Body of pancreas (tissue), 4 donors: ENCODE measurements at places on chromosomes 7 and 10. TPM values are rescaled to one million over a fixed set of nuclear protein-coding genes. Genes with fewer than 3 reads are reported as not detected.

DNA sequence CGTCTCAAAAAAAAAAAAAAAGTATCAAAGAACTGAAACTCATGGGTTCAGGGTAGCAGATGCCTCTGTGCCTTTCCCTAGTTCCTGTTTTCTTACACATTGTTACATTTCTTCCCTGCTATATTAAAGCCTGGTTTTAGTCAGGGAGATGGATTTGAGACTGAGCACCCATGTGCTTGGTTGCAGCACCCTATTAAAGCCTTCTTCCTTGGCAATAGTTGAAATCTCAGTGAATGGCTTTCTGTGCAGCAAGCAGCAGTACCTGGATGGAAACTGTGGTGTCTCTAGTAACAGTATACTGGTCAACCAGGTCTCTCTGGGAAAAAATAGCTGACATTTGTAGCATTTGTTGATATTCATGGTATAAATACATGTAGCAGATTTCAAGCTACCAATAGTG lies 331.1 kb downstream of the ANKRD30A start:
- no peaks in the 10 kb centered on the region for H3K27me3 ChIP-seq
- H3K36me3 ChIP-seq: no peaks in the 10 kb centered on the region
- DNase-seq: no peak
- H3K27ac ChIP-seq: no peak overlapping the region
- H3K4me3 ChIP-seq: no peak overlapping the region
- H3K4me1 ChIP-seq: no peaks in the 10 kb centered on the region

DNA sequence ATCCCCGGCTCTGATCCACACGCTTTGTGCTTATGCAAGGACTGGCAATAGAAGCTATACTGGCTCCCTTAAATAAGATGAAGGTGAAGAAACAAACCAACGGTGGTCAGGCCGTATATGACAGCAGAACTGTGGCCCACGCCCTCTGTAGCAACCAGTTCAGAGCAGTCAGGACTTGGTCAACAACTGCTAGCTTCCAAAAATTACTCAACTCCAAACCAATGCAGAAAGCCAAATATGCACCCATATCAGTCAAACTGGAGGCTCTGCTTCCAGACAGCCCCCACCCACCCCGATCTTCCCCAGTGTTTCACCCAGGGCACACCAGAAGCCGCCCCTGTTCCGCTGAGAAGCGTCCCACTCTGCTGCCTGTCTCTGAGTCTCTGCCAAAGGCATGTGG lies 222.3 kb upstream of the MGMT start:
- H3K27ac ChIP-seq: no peak overlapping the region
- DNase-seq: no peak
- H3K27me3 ChIP-seq: no peaks in the 10 kb centered on the region
- no peaks in the 10 kb centered on the region for H3K36me3 ChIP-seq

GRCh38 chr7:103093429-103093828 lies 18.5 kb downstream of the ARMC10 start:
- H3K36me3 ChIP-seq: peaks cover 2% of the 10 kb centered on the region
- H3K4me3 ChIP-seq: no peak overlapping the region
- H3K27ac ChIP-seq: no peak overlapping the region
- H3K4me1 ChIP-seq: no peaks in the 10 kb centered on the region

DNA sequence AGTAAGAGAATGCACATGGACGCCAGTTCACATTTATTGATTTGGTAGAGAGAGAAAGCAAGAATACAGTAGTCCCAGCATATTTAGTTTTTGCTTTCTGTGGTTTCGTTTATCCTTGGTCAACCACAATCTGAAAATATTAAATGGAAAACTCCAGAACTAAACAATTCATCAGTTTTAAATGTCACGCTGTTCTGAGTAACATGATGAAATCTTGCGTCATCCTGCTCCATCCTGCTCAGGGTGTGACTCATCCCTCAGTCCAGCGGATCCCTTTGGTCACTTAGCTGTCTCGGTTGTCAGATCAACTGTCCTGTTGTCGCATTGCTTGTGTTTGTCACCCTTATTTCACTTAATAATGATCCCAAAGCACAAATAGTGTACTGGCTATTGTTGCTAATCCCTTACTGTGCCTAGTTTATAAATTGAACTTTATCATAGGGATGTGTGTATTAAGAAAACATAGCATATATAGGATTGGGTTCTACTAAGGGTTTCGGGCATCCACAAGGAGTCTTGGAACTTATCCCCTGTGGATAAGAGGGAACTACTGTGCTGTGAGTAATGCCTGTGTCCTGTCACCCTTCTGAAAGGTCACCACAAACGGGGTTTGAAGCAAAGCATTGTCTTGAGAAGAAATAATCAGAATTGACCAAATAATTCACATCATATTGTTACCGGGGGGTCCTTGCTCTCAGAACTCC lies 73.6 kb downstream of the OTUD1 start:
- no peak for DNase-seq
- H3K36me3 ChIP-seq: no peaks in the 10 kb centered on the region
- H3K27ac ChIP-seq: no peak overlapping the region
- no peaks in the 10 kb centered on the region for H3K4me1 ChIP-seq
- no peak overlapping the region for H3K4me3 ChIP-seq

- peaks cover 20% of the 10 kb centered on the region for H3K4me1 ChIP-seq
- H3K27me3 ChIP-seq: peaks cover 11% of the 10 kb centered on the region
- DNase-seq: no peak
- H3K4me3 ChIP-seq: no peak overlapping the region
- H3K27ac ChIP-seq: no peak overlapping the region
Measured at GRCh38 chr7:33901199-33901598, 4.1 kb upstream of the BMPER start.

GRCh38 chr10:99975106-99975829 lies 34.5 kb downstream of the DNMBP start:
- H3K4me1 ChIP-seq: peaks cover 19% of the 10 kb centered on the region
- no peak for DNase-seq
- H3K27ac ChIP-seq: no peak overlapping the region
- no peaks in the 10 kb centered on the region for H3K36me3 ChIP-seq
- H3K4me3 ChIP-seq: no peak overlapping the region

- DNase-seq: no peak
- no peaks in the 10 kb centered on the region for H3K36me3 ChIP-seq
- no peak overlapping the region for H3K27ac ChIP-seq
- H3K27me3 ChIP-seq: no peaks in the 10 kb centered on the region
- H3K4me3 ChIP-seq: no peak overlapping the region
- H3K4me1 ChIP-seq: peaks cover 5% of the 10 kb centered on the region
Measured at GRCh38 chr10:61635932-61636331, 26.8 kb upstream of the CABCOCO1 start.

- H3K4me1 ChIP-seq: no peaks in the 10 kb centered on the region
- DNase-seq: no peak
Measured at GRCh38 chr7:101964680-101965452, 147.4 kb downstream of the CUX1 start.

- no peak for DNase-seq
- H3K4me3 ChIP-seq: no peak overlapping the region
- H3K27me3 ChIP-seq: no peaks in the 10 kb centered on the region
- no peaks in the 10 kb centered on the region for H3K36me3 ChIP-seq
- H3K4me1 ChIP-seq: no peaks in the 10 kb centered on the region
Measured at GRCh38 chr7:25282194-25282593, 53.9 kb upstream of the NPVF start.

Gene SDHAF3
- total RNA-seq: 30.7 TPM

Gene CALML3
- not detected for total RNA-seq

Gene ENTPD7
- 17.1 TPM for total RNA-seq

Gene CARD11
- 3.4 TPM for total RNA-seq

Gene NPFFR1
- total RNA-seq: not detected

Gene ALOX5
- 42.5 TPM for total RNA-seq

Gene TMEM273
- 4.3 TPM for total RNA-seq
